ENCODE measurements at places on chromosomes 2 and 18.

GRCh38 chr2:124652099-124652498 is 627.0 kb downstream of the CNTNAP5 start:
- DNase-seq = no peak

GRCh38 chr2:222864296-222864695 is 3.5 kb downstream of the ACSL3 start:
- DNase-seq = no peak

- DNase-seq = no peak
Observed at GRCh38 chr18:55452123-55452611, 135.8 kb downstream of the TCF4 start.

DNA sequence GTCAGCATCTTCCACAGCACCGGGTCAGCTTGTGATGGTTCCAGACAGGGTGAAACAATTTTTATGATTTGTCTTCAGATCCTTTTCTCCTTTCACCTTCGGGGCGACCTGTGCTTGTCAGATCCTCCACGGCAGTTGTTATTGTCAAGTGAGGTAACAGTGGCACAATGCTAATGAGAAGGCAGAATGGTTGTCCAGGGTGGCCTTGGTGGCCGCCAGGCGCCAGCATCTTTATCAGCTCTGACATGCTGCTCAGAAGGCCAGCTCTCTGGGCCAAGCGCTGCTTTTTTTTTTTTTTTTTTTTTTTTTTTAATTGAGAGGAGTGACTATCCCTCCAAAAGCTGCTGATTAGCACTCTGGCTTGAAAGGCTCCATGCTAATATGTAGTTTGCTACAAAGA is 52.3 kb upstream of the MGAT5 start:
- no peak for DNase-seq

- no peak for DNase-seq
Observed at GRCh38 chr18:79445696-79446561, 50.2 kb downstream of the NFATC1 start.

All from HS-5 (cell line).